Tongue (tissue), 3 donors: ENCODE measurements at places on chromosomes 3 and 15. TPM values are rescaled to one million over a fixed set of nuclear protein-coding genes. Genes with fewer than 3 reads are reported as not detected.

MYL3 gene
- total RNA-seq = 33.1 TPM

DNA sequence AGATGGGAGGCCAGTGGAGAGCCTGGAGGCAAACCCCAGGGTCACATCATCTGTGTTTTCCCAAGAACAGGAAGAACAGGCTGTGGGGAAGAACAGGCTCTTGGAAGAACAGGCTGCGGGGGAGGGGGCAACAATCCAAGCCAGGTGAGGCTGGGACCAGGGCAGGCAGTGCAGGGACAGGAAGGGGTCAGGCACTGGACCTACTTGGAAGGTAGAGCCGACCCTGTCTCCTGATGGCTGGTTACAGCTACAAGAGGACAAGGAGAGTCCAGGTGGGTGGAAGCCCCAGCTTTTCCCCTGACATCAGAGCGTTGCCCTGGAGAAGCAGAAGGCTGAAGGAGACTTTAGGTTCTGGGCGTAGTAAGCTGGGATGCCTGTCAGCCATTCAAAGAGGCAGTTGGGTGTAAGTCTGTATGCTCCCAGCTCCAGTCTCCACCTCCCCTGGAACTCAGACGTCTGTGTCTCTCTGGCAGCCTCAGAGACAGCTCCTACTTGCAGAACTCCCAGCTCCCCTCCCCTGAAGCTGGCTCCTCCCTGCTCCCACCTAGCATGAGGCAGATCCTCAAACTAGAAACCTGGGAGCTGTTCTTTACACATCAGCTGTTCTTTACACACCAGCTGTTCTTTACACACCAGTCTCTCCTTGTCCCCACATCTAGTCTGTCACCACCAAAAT is 130.9 kb downstream of the DNAJB8 start:
- peak; percentile 64 for DNase-seq

DNA sequence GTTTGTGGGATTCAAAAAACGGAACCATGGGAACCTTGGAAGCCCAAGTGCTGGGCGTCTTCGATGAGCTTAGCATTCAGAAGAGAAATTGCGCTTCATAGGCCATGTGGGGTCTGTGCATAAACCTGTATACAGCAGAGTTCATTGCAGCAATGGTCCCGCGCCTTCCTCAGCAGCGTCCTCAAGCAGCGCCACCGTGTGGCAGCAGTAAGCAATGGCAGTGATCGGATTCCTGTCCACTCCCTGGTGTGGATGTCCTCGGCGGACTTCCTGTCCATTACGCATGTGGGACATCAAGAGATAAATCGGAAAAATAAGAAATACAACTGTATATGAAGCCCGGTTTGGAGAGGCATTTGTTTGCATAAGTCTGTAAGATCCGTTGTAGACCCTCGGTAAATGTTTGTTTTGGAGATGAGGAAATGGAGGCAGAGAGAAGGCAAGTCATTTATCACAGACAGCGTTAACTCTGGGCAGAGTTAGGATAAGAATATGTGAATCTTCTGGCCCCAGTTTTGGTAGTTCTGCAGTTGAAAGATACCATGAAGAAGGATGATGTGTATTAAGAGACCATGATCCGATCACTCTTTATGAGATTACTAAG is 57.7 kb downstream of the CNTN4 start:
- peak; percentile 6 for DNase-seq

- peak; percentile 71 for DNase-seq
Observed at GRCh38 chr3:44114142-44114541, 127.5 kb upstream of the TOPAZ1 start.

PLSCR5 gene
- not detected for total RNA-seq

- DNase-seq = peak; percentile 73
Observed at GRCh38 chr3:113249111-113249510, 37.8 kb downstream of the BOC start.

DNA sequence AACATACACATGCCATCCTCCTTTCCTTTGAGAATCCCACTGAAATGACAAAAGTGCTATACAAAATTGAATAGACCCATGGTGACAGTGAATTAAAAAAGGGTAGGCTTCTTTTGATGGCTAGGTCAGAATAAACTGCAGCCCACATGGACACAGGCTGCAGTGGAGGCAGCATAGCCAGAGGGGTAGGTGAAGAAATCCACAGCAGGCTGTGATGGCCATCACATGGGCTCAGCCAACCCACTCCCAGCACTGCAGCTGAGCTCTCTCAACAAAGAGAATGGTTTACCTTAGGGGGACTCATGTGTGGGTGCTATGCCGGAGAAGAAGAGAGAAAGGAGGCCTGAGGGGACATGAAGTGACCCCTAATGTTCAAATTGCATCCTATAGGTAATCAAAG is 331.1 kb downstream of the CHST2 start:
- DNase-seq = no peak

DNA sequence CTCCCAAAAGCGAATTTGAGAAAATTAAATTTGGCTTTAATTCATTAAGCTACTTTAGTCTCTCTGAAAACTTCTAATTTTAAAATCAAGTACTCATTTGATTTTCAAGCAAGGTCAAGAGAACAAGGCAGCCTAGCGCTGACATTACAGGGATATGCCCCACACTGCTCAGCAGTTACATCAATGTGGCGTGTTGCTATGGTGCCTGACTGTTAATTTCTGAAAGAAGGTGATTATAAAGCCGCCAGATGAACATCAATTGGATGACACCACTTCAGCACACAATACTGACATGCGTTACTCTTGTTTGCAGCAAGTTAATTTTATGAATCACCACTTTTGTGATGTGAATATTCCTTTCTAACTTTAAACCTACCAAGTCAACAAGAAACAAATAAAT is 284.4 kb downstream of the FOXP1 start:
- no peak for DNase-seq

- DNase-seq = no peak
Observed at GRCh38 chr3:113685956-113686721, 10.3 kb downstream of the USF3 start.

DNA sequence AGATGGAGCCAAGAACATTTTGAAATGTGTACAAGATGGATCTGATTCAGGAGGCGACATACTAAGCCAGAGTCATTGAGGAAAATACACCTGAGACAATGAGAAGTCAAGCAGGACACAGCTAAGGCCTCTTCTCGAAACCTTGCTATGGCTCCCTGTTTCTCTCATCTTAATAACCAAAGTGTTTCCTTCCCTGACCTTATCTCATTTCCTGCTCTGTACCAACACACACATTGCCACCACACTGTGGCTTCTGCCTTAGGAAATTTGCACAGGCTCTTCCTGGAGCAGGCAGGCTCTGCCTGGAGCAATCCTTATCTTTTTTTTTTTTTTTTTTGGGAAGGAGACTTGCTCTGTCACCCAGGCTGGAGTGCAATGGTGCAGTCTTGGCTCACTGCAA is 36.6 kb downstream of the OXSM start:
- no peak for DNase-seq

MORC1 gene
- not detected for total RNA-seq

SLC49A4 gene
- 21.4 TPM for total RNA-seq

DNA sequence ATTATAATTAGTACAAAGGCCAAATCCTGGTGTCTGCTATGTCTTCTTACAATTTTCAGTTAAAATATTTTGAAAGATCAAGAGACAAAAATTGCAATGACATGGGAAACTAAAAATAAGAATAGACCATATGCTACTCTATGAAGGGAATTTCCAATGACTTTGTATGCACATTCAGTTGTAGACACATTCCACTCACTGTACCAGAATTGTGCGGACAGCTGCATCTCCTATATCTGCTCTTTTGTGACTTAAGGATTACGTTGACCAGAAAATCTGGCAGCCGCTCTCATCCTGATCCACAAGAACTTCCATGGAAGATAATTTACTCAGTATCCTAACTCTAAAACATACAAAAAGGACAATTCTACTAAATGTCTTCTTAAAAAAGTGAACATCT is 493.9 kb upstream of the KCNMB2 start:
- DNase-seq = peak; percentile 82

- no peak for DNase-seq
Observed at GRCh38 chr3:183491109-183491922, 62.9 kb upstream of the MCF2L2 start.

- no peak for DNase-seq
Observed at GRCh38 chr15:70281261-70281810, 183.6 kb upstream of the TLE3 start.

DNA sequence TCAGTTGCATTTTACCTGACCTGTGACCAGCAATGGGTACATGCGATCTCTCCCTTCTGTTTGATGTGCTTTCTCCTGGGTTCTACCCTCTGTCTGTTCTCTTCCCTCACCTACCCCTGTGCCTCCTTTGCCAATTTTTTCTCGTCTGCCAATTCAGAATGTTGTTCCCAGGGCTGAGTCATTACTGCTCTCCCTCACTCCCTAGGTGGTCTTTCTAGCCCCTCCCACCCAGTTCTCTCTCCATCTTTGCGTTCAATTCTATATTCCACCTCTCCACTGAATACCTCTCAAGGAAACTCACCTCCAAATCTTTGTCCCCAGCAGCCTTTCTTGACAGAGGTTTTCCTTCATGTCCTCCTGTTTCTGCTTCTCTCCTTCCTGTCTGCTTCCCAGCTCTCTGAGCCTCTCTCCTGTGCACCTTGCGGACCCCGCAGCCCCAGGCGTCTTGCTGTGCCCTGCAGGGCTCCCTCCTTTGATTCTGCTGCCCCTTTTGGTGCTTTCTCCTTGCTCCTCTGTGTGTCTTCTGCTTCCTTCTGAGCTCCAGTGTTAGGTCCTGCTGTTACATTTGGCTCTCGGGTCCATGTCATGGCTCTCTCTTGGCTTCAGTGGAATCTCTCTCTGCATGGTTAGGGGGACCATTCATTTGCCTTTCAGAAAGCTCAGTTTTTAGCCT is 398.2 kb upstream of the TPM1 start:
- DNase-seq = no peak

TM6SF1 gene
- total RNA-seq = 6.3 TPM

DNA sequence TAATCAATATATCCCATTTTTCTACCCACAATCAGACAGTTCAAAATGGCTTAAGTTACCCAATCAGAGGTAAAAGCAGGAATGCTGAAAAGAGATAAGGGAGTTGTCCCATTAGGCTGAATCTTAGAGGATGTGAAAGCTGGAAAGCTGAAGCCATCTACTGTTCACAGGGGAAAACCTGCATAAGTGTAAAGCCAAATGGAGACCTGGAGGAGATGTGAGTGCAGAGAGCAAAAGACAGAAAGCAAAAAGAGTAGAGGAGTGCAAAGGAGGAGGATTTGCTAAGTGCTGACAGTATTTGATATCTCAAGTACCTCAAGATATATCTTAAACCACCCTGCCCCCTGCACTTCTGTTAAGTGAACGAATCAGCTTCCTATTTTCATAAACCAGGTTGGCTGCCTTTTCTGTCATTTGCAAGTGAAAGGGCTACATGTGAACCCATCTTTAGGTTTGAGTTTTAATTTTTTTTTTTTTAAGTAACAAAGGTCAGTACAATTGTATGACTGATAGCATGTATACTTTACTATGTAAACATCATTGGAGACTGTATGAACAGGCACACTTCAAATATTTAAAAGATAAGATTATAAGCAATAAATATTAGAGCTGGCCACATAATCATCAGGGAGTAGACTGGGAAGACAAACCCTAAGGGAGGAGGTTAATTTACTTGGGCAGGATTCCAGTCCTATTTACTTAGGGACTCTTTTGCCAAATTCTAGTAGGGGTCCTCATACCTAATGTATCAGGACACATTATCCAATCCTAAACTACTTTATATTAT is 22.8 kb upstream of the P2RY1 start:
- no peak for DNase-seq

TOMM70 gene
- 81.2 TPM for total RNA-seq

DNA sequence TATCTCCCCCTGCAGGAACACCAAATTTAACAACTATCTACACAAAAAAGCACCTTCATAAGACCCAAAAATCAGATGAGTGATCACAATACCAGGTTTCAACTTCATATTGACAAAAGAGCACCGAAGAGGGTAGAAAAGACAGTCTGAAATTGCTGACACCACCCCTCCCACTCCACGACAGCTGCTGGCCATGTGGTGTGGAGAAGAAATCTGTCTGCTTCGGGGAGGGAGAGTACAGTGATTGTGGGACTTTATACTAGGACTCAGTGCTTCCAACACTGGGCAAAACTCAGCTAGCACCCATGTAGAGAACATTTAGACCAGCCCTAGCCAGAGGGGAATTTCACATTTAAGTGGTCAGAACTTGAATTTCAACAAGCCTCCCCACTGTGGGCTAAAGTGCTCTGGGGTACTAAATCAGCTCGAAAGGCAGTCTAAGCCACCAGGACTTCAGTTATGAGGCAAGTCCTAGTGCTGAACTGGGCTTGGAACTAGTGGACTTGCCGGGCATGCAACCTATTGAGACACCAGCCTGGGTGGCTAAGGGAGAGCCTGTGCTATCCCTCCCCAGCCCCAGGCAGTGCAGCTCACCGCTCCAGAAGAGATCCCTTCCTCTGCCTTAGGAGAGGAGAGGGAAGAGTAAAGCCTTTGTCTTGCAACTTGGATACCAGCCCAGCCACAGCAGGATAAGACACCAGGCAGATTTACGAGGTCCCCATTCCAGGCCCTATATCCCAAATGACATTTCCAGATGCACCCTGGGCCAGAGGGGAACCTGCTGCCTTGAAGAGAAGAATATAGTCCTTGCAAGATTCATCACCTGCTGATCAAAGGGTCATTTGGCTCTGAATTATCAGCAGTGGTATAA is 44.6 kb upstream of the POU1F1 start:
- DNase-seq = peak; percentile 16

GRCh38 chr15:36332301-36332700 is 247.1 kb upstream of the CDIN1 start:
- no peak for DNase-seq

TMCO5A gene
- not detected for total RNA-seq

GRCh38 chr3:105960381-105960780 is 91.6 kb upstream of the CBLB start:
- DNase-seq = no peak

TBC1D2B gene
- 50.7 TPM for total RNA-seq

GRCh38 chr3:32510075-32510724 is 7.5 kb upstream of the CMTM6 start:
- DNase-seq = peak; percentile 85

- no peak for DNase-seq
Observed at GRCh38 chr3:196009456-196009855, 72.4 kb downstream of the TFRC start.

DNA sequence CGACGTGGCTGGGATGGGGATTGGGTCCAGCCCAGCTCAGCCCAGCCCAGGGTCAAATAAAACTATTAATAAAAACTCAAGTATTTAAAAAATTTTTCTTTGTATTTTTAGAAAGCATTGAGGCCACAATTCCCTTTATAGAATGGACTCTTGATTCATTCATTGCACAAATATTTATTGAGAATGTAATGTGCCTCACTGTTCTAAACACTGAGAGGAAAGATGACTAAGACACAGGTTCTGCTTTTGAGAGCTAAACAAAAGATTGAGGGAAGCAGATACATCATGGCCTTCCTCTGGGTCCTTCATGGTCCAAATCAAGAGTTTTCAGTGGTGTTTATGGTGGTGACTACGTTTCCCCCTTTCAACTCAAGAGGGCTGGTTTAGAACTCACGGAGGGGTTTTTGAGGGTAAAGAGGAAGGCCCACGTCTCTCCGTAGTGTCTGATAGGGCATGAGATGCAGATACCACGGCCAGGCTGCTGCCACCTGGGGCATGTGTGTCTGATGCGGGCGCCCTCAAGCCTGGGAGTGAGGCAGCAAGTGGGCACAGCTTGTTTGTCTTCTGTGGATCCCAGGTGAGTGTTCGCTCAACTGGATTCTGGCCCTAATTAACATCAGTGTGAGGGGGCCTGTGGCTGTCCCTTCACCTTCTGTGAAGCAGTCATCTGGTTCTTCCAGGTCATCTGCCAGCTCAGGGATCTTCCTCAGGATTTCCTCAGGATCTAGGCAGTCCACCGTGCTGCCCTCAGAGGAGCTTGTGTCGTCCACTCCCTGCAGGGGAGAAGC is 73.5 kb upstream of the SCN5A start:
- DNase-seq = no peak

GRCh38 chr3:189841473-189842205 is 210.4 kb downstream of the TP63 start:
- peak; percentile 45 for DNase-seq
